NCI-H748 treated with DMSO at 0.1 percent for 48 hours (cell line): ENCODE measurements at places on chromosomes 6 and 20.

DNA sequence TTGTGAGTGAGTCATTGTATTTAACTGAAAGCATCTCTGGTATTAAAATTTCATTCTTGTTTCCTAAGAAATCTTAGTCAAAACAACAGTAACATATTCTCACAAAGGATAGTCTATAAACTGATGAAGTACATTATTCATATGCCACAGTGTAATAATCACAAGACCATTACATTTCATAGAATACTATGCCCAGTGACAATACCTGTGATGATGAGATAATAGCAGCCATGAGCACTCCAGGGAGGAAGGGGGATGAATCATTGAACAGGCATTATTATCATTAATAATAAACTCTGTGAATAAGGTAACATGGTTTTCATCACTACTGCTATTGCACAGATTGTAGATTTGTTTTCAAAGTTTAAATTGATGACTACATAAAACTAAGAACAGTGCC lies 667.9 kb downstream of the EPM2A start:
- no peak for DNase-seq

GRCh38 chr6:115712291-115712961 lies 348.3 kb downstream of the FRK start:
- DNase-seq = no peak

DNA sequence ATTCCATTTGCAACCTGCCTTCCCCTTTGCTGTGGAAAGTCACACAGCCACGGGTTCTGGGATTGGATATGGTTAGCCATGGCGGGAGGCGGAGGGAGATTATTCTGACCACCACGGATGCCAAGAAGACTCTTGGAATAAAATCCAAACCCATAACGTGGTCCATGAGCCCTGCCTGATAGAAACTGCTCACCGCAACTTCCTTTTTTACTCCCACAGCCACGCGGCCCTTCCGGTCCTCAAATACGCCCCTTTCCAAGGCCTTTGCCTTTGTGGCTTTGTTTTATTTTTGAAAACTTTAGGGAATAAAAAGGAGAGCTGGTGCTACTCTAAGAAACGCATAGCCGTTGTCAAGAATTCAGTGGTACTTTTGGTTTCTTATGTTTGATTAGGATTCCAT lies 602.5 kb upstream of the CDH4 start:
- no peak for DNase-seq

DNA sequence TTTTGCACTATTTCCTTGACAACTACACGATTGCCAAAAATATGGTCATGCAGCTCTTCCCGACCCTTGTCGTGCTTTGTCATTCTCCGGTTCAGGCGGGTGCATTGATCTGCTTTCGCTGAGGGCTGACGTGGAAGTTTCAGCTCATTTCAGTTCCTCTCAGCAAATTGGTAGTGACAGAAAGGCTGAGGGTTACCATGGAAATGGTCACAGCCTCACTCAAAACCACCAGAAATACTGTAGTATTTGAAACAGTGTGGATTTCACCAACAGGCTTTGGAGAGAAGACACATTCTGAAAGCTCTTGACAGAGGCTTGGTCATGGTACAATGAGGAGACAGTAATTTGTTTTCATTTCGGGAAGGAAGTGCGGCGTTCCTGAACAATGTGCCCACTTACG lies 99.7 kb upstream of the EXOC2 start:
- DNase-seq = no peak

DNA sequence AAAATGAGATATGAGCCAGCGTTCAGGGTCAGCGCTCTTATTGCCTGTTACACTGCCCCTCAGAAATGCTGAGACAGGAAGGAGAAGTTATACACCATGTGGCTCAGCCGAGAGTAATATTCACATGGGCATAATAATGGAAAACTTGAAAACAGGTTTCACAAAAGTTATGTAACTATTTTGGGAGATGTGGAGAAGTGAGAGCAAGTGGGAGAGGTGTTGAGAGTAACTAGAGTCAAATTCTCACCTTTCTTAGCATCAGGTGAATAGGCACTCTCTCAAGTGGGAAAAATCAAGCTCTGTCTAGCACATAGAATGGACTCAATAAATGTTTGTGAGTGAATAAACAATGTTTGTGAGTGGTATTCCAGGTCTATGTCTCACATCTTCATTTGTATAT lies 94.5 kb downstream of the TBX18 start:
- no peak for DNase-seq

DNA sequence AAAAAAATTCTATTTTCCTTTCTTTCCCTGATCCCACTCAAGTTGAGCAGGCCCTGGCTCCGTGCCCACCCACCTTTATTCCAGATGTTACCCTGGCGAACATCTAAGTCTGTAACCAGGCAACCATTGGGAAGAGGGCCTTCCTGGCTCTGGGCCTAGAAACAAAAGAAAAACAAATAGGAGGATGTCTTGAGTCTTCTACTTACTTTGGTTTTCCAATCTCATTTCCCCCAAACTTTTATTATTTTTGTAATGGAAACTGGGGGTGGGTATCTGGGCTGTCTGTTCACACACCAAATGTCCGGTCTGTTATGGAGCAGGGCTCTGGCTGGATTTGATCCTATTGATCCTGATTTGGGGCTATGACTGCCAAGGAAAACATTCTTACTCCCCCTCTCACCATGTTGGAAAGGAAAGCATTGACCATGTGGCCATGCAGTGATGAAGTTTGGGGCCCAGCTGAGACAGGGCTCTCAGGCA lies 744.1 kb downstream of the DHX35 start:
- DNase-seq = no peak

- DNase-seq = no peak
Measured at GRCh38 chr6:80217794-80218193, 111.3 kb downstream of the BCKDHB start.

DNA sequence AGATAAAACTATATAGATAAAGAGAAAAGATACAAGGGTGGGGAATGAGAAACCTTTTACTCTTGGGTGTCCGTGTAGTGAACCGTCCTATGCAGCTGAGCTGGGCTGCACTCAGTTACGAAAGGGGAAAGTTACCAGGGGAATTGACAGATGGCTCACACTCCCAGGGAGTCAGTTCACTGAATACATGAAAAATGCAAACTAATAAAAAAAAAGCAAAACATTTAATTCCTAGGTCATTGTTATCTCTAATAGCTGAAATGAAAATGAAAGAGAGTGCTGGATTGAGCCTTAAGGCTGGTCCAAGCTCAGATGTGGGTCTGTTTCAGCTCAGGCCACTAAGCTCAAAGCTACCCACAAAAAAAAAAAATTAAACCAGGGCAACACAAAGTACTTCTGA lies 138.0 kb downstream of the THBS2 start:
- no peak for DNase-seq

DNA sequence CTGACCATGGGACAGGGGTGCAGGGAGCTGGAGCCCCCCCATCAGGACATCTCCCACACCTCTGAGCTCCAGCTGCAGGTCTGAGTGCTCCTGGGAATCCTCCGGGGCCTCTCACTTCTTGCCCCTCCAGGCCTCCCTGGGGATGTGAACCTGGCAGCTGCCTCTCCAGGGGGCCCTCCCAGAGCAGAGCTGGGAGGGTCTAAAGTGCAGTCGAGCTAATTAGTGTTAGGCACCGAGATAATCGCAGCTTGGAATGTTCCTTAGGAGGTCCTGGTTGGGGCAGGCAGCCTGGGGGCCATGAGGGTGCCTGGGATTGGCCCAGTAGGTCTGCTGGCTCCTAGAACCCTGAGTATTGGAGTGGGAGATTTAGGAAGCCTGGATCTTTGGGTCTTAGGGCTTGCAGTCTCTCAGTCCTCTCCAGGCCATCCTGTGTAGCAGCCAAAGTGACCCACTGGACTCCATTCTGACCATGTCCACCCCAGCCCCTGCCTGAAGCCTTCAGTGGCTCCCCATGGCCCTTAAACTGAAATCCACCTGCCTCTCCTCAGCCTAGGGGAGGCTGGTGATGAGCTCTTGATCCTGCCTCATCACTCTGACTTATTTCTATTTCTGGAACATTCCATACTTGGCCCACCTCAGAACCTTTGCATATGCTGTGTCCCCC lies 26.0 kb downstream of the CEBPB start:
- DNase-seq = no peak

- DNase-seq = no peak
Measured at GRCh38 chr20:20831794-20832193, 119.3 kb upstream of the RALGAPA2 start.

DNA sequence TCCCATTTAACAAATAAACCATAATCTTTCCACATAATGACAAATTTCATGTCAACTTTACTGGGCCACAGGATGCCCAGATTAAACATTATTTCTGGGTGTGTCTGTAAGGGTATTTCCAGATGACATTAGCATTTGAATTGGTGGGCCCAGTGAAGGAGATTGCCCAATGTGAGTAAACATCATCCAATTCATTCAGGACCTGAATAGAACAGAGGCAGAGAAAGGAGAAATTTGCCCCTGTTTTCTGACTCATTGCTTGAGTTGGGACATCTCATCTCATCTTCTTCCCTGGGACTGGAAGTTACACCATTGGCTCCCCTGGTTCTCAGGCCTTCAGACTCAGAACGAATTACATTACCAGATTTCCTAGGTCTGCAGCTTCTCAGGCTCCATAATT lies 142.9 kb downstream of the TPBG start:
- no peak for DNase-seq

DNA sequence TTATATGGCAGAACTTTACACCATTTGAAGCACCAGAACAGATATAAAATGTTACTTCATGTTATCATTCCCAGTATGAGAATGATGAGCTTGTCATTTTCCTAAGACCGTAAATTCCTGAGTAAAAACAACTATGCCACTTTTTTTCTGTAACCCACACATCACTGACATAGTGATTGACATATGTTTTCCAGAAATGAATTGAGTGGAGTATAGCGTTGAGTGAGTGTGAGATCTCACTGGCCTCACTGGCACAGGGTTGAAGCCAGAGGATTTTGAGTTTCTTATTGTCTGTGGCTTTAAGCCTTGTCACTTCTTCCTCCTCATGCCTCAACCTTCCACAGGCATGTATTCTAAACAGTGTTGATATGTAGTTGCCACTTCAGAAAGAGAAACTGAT lies 62.3 kb downstream of the PDE7B start:
- no peak for DNase-seq

GRCh38 chr6:77650098-77650663 lies 2.7 kb upstream of the MEI4 start:
- DNase-seq = no peak

GRCh38 chr20:3106658-3107463 lies 22.3 kb upstream of the AVP start:
- no peak for DNase-seq

DNA sequence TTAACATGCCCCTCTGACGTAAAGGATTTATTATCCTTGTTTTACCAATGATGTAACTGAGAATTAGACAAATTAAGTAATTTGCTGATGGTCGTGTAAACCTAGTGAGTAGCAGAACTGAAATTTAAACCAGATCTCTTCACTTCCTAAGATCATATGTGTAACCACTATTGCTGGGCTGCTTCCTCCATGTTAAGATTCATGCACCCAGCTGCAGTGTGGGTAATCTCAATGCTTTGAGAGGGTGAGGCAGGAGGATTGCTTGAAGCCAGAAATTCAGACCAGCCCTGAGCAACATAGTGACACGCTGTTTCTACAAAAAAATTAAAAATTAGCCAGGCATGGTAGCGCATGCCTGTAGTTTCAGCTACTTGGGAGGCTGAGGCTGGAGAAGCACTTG lies 97.9 kb downstream of the L3MBTL3 start:
- no peak for DNase-seq

- DNase-seq = no peak
Measured at GRCh38 chr20:19807946-19808330, 49.9 kb downstream of the RIN2 start.

DNA sequence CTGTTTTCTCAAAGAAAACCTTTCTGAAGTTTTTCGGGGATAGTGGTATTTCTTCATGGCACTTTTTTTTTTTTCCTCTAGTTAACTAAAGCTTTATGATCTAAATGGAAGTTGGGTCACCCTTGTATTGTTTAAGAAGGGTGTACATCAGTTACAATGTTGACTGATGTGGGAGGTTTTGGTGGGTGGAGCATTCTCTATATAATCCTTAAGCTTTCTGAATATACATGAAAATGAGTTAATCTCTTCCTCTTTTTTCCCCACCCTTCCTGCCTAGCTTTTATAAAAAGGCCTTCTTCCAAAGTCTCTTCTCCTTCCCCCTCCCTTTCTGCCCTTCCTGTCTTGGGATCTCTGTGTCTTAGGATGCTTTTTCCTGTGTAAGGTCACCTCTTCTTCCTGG lies 47.2 kb downstream of the DHX35 start:
- no peak for DNase-seq

- DNase-seq = no peak
Measured at GRCh38 chr6:157438611-157439111, 57.7 kb downstream of the ZDHHC14 start.

DNA sequence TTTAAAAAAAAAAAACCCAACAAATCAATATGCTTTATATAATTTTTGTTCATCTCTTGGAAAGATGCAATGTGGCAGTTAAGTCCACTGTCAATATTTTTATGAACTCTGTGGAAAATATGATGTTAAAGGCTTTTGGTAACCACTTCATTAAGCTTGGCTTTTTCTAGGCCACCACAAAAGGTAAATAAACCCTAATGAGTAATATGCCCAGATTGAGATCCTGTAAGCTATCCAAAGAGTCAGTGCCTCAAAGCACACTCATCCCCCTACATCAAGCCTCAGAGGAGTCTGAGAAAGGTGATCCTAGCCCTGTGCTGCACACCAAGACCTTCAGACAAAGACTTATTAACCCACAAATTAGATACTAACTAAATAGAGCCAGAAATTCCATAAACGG lies 121.1 kb downstream of the CDC5L start:
- no peak for DNase-seq

- DNase-seq = no peak
Measured at GRCh38 chr6:132257561-132257960, 143.7 kb downstream of the MOXD1 start.

DNA sequence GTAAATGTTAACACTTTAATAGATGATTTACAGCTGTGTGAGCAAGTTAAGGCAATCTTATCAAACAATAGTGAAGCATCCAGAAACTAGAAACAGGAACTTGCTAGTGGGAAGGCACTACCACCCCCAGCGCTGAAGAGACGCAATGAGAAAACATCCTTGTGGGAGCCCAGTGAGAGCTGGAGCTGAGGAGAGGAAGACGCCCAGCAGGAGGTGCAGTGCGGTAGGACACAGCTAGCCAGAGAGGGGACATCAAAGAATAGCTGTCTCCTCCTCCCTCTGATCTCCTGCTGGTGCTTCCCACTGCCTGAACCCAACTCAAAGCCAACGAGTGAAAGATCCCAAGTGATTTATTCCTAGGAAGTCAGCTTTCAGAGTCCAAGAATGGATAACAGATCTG lies 140.3 kb downstream of the COL12A1 start:
- DNase-seq = no peak

- no peak for DNase-seq
Measured at GRCh38 chr6:63615590-63615989, 20.0 kb upstream of the PHF3 start.

- DNase-seq = no peak
Measured at GRCh38 chr20:35856866-35857265, 85.1 kb downstream of the PHF20 start.

- no peak for DNase-seq
Measured at GRCh38 chr6:5412017-5412416, 150.7 kb downstream of the FARS2 start.
